ENCODE measurements at places on chromosomes 13 and 19.

DNA sequence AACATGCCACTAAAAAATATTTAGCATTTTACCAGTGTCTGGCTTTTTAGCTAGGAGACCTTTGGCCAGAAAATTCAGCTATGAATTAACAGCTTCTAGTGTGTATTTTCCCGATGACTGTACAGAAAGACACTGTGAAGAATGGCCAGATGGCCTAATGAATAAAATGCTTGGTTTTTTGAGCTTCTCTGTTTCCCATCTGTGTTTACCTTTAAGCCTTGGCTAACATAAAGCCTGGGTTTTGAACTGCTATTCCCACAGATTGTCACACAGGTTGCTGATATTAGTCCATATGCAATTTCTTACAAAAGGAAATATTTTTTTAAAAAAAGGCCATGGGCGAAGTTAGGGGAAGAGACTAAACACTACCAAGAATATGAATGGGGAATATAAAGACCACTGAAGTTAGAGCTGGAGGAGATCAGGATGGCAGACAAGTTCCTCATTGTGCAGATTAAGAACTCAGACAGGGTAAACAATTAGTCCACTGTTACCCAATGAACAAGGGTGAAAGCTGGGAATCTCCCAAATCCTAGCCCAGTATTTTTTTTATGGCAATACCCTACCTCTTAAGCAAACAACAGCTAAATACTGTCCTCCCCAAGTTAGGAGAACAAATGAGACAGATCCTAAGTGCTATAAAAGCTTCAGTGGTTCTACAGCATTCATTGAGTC, 95.1 kb downstream of the DCT start:
- no peak for DNase-seq

- DNase-seq = no peak
These were observed 55.6 kb upstream of the PEG3 start for GRCh38 chr19:56896095-56896494.

GRCh38 chr13:42754801-42755510, 26.4 kb upstream of the FAM216B start:
- DNase-seq = no peak

DNA sequence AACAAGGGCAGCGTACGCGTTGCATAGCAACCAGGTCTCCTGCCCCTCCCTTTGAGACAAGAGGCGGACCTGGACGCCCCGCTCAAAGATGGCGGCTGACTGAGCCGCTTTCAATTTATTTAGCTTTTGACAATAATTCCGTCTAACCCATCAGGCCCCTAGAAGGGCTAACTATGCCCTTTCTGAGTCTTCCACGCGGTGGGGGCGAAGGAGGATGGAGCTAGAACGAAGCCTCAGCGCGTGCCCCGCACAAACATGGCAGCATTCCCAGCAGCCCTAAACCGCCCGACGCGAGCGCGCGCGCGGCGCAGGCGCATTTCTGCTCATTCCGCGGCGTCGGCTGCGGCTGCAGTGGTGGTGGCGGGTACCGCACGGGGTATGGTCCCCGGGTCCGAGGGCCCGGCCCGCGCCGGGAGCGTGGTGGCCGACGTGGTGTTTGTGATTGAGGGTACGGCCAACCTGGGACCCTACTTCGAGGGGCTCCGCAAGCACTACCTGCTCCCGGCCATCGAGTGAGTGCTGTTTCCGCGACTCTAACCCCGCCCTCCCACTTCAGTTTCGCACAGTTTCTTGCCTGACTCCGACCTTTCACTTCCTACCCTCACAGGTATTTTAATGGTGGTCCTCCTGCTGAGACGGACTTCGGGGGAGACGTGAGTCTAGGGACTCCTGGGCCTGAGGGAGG, at the start of gene MED25:
Gene MED25 (plus strand): TSS at position 326 of the 685 bp plus-strand sequence. CDS start 53 bp downstream, at position 379.
- peak; percentile 73 for DNase-seq

DNA sequence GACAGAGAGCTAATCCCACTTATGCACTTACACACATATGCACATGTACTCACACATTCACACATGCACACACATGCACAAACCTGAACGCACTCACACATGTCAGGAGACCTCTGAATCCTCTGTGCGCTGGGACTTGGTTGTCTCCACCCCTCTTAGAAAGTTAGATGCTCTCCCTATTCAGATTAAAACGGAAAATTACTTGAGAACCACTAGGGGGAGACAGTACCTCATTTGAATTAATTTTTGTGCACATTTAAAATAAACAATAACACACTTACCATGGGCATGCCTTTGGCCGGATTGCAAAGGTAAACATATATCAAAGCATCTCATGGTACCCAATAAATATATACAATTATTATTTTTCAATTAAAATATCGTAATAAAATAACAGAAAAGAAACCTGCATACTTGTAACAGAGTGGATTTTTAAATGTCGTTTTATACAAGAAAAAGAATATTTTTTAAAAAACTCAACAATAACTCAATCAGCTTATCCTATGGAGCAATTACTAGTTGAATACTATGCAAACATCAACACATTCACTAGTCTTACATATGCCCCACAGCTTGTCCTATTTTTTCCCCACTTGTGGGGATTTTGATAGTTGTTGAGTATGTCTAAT, 9.5 kb upstream of the LILRB4 start:
- DNase-seq = no peak

DNA sequence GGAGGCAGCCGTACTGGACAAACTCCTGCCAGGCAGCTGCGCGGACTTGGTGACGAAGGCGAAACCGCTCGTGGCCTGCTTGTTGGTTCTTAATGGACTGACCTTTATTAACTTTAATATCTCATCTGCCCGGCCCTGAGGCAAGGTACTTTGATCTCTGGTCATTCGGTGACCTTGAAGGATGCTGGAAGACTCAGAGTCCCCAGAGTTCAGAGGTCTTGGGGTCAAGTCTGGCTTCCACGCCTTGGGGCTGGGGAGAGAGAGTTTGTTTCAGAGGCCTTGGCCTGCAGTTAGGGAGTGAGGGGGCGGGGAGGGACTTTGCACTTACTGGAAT, 9.6 kb upstream of the EMC10 start:
- DNase-seq = no peak

DNA sequence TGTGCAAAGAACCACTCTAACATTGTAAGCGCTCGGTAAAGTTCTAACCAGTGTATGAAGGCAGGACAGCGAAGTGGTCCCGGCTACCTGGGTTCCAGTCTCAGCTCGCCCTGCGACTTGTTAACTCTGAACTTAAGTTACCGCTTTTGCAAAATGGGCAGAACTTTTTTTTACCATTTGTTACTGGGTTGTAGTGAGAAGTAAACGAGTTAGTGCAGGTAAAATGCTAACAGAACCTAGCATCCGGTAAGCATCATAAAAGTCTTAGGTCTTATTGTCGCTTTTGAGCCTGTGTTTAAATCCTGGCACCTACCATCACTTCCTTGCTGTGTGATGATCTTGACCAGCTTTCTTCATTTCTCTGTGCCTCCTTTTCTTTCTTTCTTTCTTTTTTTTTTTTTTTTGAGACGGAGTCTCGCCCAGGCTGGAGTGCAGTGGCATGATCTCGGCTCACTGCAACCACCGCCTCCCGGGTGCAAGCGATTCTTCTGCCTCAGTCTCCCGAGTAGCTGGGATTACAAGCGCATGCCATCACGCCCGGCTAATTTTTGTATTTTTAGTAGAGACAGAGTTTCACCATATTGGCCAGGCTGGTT, 734 bp upstream of the TRMT1 start:
- no peak for DNase-seq

- no peak for DNase-seq
These were observed 112.5 kb downstream of the MYO16 start for GRCh38 chr13:108741930-108742329.

DNA sequence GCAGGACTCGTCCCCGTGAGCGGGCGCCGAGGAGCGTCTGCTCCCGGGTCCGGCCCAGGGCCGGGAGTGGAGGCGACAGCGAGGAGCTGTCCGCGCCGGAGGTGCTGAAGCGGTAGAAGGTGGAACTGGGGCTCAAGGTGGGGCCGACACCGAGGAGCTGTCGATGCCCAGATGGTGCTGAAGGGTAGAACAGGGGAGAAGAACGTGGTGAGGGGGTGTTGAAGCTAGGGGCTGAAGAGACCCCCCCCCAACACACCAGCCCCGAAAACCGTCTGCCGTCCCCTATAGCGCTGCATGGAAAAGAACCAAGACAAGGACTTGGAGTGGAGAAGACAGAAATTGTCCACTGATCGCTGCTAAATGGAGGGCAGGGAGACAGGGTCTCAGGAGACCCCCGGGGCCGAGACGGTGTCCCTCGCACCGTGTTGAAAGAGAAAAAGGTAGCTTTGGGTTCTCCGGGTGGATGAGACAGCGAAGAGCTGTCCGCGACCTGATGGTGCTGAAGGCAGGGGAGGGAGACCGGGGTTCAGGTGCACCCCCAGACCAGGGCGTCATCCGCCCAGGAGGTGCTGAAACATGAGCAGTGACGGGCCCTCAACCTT, 7.1 kb upstream of the PDE4C start:
- DNase-seq = no peak

DNA sequence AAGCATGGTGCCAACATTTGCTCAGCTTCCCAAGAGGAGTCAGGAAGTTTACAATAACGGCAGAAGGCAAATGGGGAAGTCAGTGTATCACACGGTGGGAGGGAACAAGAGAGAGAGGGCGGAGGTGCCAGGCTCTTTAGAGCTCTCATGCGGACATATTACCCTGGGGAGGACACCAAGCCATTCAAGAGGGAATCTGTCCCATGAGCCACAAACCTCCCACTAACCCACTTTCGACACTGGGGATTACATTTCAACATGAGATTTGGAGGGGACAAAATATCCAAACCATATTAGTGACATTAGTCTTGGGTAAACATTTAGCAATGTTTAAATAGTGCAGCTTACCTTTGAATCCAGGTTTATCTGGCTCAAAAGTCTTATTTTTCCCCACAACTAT, 69.9 kb downstream of the SLAIN1 start:
- no peak for DNase-seq
